ENCODE measurements at places on chromosomes 5 and 9.

- no peak for DNase-seq
These were observed 619 bp upstream of the APC start for GRCh38 chr5:112737070-112737462.

DNA sequence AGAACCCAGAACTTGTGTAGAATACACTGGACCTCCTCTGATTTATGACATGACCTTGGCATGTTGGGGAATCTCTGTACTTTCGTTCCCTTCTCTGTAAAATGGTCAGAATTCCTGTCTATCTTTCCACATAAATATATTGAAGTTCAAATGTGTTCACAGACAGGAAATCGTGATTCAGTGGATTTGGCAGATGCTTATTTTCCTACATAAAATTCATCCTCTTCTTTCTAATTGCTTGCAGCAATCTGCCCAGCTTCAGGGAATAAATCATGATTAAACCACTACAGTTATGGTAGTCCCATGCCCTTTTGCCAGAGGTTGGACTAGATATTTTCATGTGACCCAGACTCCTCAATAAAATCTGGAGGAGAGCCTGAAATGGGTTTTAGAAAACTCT lies 52.1 kb upstream of the ARL15 start:
- no peak for DNase-seq

DNA sequence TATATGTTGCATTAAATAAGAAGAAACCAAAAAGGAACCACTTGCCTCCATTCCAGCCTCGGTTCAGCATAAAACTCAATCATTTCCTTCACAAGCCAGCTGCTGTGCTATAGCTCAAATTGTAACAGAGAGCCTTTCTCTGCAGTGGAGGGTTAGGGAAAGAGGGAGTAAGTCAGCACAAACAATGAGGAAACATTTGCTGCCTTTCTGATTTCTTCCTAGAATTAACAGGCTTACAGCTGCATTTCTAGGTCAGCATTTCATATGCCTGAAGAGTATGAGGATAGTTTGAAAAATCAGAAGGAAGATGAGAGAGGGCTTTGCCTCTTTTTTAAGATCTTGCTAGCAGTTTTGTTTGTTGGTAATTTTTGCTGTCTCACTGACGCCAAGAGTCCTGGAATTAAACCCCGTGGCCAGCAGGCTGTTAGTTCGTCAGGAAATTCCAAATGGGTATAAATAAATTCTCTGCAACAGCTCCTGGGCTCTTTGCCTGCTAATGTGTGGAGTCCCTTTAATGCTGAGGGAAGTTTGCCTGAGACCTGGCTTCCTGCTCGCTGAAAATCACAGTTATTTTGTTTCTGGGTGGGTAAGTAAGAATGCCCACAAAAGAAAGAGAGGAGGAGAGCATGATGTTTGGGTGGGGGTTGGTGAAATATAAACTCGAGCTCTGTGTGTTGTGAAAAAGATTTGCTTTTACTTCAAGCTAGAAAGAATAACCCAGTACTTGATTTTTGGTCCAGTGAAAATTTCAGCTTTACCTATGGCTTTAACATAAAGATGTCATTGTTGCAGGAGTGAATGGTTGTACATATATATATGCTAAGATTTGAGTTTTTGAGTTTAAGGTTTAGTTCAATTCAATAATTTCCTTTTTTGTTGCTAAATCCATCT lies 148.1 kb upstream of the DMRT1 start:
- no peak for DNase-seq

DNA sequence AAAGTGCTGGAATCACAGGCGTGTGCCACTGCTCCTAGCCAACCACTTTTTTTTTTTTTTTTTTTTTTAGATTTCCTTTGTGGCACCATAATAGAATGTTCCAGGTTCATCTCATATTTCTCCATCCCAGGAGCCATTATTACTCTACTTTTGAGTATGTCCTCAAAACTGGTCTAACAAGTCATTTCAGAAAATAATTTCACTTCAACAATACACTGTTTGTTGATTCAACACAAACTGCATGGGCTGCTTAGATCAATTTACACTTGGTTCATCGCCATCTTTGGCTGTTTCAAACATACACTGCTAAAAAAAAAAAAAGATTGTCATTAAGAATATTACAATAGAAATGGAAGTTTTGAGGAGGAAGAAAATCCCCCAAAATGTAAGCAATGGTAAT lies 57.9 kb downstream of the CSNK1A1 start:
- no peak for DNase-seq

GRCh38 chr5:50995285-50995942 lies 329.0 kb downstream of the PARP8 start:
- no peak for DNase-seq

- no peak for DNase-seq
These were observed 38.9 kb downstream of the FNBP1 start for GRCh38 chr9:130003943-130004552.

GRCh38 chr5:1782385-1783215 lies 17.0 kb downstream of the MRPL36 start:
- DNase-seq, result no peak

DNA sequence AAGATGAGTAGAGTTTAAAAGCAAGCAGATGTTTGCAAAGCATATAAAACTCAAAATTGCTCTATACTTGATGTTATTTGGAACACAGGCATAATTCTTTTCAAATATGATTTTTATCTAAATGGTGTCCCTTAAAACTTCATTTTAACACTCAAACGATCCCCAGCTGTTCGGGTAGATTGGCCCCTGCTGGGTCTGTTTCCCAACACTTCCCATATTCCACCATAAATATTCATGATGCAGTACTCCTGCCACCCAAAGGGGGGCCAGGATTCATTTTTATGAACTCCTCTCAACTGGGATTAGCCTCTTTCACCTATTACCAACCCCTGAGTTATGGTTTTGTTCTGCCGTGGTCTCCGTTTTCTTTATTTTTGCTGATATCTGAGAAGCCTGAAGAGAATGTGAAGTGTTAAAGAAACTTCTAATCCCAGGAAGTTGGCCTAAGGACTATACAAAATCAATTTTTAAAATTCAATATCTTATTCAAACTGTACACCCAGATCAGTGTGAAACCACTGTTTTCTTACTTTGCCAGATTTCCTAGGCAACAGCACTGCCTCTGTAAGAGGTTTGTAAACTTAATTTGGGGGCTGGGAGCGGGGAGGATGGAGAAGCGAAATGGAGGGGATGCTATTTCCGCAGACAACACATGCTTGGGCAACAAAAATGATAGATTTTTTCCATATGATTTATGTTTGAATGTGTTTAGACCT lies 384.1 kb downstream of the DMRT2 start:
- DNase-seq, result no peak

DNA sequence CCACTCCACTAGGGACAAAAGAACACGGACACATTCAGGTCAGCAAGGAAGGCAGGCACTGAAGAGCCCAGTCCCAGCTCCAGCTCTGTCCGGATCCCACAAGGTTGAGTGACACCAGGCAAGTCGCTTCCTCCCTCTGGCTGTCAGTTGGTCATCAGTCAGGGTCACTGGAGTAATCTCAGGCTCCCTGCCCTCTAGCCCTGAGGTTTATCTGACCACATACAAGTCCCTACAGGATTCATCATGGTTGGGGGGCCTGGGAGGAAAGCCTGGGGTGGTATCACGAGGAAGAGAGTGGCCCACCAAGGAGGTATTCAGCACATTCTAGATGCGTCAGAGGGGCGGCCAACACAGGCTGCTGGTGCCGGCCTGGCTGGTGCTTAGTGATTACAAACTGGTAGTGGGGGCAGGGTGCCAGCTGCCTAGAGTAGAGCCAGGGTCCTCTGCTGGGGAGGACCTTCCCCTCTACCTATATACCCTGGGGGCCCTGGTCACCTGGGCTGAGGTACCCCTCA lies 81.5 kb downstream of the SHB start:
- no peak for DNase-seq

DNA sequence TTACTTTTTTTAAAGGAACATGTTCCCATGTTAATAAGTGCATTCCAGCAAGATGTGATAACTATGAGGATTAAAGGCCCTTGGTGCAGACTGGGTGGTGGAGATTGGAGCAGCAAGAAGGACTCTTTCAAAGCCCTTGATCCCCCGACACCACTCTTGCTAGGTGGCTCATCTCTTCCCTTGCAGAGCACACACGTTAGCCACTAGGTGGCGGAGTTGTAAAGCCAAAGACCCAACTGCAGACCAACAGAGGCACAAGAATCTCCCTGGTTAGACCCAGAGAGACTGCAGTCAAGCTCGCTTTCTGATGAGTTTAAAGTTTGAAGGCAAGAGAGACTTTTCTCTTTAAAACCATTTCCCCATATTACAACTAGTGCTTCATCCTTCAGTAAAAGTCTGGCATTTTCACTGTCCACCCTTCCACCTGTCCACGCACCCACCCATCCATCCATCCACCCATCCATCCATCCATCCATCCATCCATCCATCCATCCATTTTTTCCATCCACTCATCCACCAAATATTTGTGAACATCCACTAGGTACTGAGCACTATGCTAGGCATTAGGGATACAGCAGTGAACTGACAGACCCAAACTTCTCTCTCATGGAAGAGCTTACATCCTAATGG lies 226.9 kb downstream of the MSX2 start:
- no peak for DNase-seq

GRCh38 chr9:137672907-137673791 lies 54.3 kb downstream of the EHMT1 start:
- no peak for DNase-seq

GRCh38 chr5:141633871-141634561 lies 2.6 kb downstream of the HDAC3 start:
- DNase-seq, result no peak

- no peak for DNase-seq
These were observed 12.8 kb downstream of the NKD2 start for GRCh38 chr5:1021136-1021968.
